ENCODE measurements at places on chromosomes 11 and 22.
A peak's percentile ranks its signal among the peaks of the same experiment; 100 is the strongest.

DNA sequence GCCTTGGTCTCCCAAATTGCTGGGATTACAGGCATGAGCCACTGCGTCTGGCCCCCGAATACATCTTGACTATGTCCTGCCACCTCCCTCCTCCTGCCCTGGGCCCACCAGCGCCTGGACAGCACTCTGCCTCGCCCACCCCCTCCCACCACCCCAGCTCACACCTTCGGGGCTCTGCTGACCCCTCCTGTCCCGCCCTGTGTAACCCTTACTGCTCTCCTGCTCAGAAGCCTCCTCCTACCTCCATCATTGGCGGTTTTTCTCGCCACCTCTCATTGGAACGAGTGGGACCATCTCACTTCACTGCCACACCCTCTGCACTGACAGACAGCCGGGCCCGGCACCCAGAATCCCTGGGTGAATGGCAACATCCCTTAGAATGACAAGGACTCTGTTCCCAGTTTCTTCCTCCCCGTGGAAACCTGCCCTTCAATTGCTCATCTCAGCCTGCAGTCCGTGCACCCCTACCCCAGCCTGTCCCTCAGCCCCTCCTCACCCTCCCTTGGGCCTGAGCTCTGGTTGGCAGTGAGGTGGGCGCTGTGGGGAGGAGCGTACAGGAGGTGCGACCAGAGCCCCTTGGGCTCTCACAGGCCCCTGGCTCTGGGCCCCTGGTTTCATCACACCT, 32.2 kb downstream of the LRRC74B start:
- DNase-seq: no peak

DNA sequence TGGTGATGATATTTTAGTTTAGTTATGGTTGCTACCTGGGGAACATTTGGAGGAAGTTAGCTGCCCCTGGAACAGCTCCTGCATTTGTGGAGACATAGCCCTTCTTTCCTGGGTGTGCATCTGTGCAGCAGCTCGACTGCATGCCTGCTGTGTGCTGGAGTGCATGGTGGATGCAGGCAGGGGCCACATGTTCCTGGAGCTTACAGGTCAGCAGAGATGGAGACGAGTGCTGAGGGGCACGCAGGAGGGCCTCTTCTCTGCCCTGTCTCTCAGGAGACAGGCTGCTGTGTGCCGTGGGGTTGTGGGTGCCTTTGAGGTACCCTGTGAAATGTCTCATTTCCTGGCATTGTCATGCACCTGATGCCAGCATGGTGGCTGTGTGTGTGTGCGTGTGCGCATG, 87.5 kb downstream of the TBC1D22A start:
- DNase-seq: no peak

- peak; percentile 79 for DNase-seq
Measured at GRCh38 chr22:30262917-30263741, 3.5 kb downstream of the OSM start.

- DNase-seq: no peak
Measured at GRCh38 chr22:49792107-49792506, 35.6 kb downstream of the BRD1 start.

DNA sequence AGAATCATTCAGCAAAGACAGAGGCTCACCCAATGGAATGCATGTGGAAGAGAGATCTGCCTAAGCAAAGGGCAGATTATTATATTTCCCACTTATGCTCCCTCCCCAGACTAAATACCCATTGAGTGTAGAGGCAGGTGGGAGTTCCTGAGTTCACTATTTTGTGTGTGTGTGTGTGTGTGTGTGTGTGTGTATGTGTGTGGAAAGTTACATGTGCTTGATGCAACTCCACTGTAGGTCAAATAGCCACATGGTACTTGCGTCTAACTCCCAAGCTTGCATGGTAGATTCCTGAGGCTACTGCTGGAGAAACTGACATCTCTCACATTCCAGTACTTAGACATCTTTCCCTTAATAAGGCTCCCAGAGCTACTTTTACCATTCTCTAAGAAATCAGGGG, 3.4 kb upstream of the COPB1 start:
- DNase-seq: no peak

- DNase-seq: no peak
Measured at GRCh38 chr22:32309585-32310251, 47.9 kb upstream of the RFPL3 start.

GRCh38 chr22:46546466-46547178, 9.2 kb upstream of the CELSR1 start:
- DNase-seq: no peak

DNA sequence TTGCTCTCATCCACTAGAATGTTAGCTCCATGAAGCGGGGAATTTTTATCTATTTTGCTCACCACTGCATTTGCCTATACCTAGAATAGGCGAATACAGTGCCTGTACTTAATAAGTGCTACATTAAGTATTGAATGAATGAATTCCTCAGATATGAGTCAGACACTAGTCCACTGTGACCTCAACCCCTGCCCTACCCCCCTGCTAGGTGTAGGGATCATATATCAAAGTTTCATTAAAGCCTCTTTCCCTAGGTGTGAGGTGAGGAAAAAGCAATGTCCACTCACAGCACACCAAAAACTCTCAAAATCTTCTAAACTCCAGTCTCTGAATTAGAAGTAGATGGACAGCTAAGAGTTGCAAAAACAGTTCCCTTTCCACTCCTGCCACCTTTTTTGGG, 9.8 kb upstream of the PSMA1 start:
- no peak for DNase-seq

GRCh38 chr11:61026121-61027031, 54.9 kb downstream of the CD6 start:
- no peak for DNase-seq

- no peak for DNase-seq
Measured at GRCh38 chr22:29819501-29819900, 18.6 kb downstream of the ASCC2 start.

DNA sequence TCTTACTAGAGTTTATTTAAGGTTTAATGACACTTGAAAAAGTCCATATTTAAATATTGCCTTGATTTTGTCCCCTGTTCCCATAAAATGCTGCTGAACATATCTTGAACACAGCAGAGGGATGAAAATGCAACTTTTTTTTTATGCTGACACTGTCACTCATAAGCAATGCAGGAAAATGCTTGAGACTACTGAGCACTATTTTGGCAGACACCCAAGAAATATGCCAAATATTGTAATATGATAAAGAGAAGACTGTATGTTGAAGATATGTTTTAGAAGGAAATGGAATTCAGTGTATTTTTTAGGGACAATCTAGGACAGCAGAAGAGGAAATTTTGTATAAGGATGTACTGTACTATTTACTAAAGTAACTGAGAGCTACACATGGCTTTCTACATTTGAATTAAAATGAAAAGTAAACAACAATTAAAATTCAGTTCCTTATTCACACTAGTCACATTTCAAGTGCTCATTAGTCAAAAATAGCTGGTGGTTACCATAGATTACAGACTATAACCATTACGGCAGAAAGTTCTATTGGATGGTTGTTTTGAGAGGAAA, 58.6 kb downstream of the LRRC4C start:
- DNase-seq: no peak

Measured in HuH-7.5 (cell line).